GM13977 (cell line): ENCODE measurements at places on chromosomes 6 and 20.

GRCh38 chr20:38610521-38610920 is 8.9 kb downstream of the ARHGAP40 start:
- no peak for DNase-seq

- no peak for DNase-seq
Observed at GRCh38 chr20:61807471-61808160, 258.1 kb downstream of the TAF4 start.

- DNase-seq, result no peak
Observed at GRCh38 chr20:37515876-37516275, 5.2 kb upstream of the NNAT start.

DNA sequence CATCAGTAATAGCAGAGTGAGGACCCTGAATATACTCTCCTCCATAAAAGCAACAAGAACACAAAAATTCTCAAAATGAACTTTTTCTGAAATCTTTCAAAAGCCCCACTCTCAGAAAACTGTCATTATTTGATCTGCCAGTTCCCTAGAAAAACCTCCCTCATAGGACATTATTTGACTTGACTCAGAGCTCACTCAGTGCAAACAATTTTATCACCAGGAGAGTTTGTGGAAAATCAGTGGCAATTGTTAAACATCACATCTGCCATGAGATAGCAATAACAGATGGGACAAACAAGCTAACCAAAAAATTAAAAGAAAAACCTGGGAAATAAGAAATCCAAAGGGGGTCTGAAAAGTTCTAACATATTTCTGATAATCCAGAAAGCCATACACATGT is 100.0 kb downstream of the ATG5 start:
- no peak for DNase-seq

DNA sequence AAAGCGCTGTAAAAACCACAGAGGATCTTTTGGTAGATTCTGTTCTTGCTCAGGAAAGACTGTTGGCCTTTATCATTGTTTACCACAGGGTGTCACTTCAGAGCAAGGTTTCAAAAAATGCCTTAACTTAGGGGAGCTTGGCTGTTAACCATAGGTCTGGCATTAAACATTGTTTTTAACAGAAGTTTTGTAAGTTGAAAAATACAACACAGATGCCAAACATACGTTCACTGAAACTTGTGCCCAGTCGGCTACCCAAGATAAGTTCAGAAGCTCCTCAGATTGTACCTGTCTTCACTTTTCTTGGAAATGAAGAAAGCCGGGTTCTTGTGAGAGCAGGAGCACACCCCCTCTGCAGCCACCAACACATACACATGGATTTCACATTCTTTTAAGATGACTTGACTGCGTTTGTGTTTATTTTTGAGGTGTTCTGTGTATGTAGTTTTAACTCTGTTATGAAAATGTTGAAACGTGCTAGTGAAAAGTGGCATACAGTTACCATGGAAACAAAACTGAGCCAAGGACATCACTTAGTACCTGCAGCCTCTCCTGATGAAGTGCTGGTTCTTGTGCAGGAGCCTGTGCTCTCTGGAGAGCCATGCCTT is 64.9 kb downstream of the SYCP2L start:
- DNase-seq, result peak; percentile 48

DNA sequence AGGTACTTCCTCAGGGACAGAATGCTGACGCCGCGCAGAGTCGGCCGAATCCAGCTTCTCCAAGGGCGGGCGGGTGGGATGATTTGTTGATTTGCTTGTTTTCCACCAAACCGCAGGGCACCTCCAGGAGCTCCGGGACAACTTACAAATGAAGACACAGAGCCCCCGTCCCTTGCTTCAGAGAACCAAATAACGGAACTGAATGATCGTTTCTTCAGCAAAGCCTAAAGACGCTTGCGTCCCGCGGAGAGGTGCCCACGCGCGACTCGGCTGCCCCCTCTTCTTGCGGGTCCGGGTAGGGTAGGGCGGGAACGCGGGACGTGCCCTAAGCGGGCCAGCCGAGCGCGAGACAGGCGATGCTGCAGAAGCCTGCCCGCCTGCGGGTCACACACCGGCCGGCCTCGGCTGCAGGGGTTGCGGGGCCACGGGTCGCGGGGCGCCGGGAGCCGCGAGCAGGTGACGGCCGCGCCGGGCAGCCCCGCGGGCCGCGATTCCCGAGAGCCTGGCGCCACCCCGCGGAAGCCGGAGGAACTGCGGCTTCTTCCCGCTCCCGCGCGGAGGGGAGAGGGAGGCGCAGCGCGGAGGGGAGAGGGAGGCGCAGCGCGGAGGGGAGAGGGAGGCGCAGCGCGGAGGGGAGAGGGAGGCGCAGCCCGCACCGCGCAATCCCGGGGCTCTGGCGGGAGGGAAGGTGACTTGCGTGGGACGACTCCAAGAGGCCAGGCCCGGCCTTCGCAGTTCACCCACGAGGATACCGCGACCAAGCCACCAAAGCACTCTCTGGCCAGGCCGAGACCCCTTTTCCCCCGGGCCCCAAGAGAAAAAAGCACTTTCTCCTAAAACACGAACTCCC is 7.7 kb upstream of the FOXF2 start:
- DNase-seq, result peak; percentile 83

DNA sequence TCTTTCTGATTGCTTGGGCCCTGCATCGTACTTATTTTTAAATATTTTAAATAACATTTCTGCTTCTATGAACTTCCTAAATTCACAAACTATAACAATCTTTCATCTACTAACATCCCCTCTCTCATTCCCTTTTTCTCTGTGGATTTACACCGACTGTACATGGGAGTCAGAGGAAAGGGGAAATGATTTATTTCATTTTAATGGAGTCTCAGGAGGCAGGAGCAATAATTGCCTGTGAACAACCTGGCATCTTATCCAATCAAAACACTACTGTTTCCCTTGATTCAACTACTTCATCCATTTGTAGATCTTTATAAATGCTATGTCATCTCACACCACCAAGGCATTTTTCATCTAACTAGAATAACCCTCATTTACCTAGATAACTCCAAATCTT is 89.6 kb downstream of the FHL5 start:
- DNase-seq, result no peak
